ENCODE measurements at places on chromosomes 5 and 9.

DNA sequence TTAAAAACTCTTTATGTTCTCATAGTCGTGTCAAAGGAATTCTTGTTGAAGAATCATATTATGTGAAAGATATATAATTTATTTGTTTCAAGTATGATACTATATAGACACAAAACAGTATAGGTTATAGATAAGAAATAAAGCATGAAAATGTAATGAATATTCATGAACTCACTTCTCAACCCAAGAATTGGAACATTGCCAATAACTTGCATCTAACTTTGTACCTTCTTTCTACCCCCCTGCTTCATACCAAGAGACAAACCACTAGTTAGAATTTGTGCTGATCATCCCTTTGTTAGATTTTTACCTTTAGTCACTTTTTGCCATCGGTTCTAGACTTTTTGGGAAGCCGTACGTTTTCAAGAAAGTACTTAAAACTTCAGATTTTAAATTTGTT lies 32.6 kb downstream of the HSD17B4 start:
- DNase-seq: no peak

DNA sequence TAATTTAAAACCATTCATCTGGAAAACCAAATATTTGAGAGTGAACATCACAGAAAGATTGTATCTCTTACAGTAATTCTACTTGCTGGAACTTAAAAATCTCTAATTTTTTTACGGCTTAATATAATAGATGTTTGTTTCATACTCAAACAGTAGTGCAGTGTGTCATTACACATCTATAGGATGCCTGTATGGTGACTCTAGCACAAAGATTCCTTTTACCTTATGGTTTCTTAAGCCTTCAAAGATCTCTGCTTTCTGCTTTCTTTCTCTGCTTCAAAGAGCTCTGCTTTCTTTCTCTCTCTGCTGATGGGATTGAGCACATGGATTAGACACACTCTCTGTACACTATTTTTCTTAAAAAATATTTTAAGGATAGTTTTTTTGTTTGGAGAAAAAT lies 374.0 kb upstream of the CDH9 start:
- DNase-seq: no peak

GRCh38 chr5:28809811-28810750 lies 1771.7 kb upstream of the CDH9 start:
- no peak for DNase-seq

DNA sequence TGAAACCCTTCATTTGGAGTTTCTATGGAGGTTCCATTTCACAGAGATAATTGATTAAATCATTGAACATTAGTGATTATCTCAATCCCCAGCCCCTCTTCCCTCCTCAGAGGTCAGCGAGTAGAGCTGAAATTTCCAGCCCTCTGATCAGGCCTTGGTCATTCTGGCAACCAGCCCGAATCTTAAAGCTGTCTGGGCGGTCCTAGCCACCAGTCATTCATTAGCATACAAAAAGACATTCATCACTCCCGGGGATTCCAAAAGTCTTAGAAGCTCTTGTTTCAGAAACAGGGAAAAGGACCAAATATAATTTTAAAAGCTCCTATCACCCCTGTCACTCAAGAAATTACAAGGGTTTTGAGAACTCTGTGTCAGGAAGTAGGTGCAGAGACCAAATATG lies 41.3 kb downstream of the ZNF474 start:
- DNase-seq: no peak

DNA sequence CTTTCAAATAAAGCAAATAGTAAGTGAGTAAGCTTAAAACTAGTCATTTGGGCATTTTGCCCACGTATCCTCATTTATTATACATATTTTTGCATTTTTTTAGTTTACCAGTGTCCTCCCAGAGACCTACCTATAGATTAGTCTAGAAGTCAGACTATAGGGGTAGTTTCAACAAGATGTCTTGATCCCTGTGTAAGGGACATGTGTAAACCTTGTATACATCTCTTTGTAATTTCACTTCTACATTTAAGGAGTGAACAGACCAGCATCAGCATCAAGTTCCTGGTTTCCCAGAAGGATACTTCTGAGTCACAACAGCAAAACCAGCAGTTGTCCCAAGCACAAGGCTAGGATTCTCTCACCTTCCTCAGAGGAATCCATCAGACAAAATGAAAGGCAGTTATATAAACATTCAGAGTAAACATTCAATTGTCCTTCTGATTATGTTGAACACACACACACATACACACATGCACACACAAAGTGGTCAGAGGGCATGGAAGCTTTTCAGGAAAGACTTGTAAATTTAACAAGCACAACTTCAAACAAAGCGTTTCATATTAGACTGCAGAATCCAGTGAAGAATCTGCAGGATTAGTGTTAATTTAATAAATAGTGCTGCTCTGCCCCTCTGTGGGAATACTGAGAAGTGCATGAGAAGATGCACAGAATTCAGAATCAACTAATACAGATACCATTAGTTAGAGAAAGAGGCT lies 55.4 kb downstream of the HINT1 start:
- peak; percentile 16 for DNase-seq

DNA sequence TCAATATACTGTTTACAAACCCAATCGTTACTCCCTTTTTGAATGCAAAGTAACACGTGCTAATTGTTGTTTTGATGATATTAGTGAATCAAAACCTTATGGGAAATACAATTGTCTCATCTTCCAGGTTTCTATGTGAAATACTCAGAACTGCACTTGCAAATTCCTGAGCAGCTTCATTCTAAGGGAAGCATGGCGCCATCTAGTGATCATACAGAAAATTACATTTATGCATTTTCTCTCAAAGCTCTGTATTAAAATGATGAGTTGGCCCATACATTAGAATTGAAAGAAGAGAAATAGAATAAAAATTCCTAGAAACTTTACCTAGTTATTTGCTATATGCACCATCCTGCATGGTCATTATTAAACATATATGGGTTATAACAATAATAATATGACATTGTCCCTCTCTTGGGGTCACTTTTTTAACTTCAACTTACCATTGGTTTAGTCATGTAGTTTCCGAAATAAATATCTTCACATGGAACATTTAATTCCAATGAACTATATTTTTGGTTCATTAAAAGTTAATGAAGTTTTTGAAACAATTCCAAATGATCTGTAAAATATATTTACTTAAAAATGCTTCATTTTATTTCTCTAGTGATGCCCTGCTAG lies 220.0 kb downstream of the PDE4D start:
- DNase-seq: no peak

DNA sequence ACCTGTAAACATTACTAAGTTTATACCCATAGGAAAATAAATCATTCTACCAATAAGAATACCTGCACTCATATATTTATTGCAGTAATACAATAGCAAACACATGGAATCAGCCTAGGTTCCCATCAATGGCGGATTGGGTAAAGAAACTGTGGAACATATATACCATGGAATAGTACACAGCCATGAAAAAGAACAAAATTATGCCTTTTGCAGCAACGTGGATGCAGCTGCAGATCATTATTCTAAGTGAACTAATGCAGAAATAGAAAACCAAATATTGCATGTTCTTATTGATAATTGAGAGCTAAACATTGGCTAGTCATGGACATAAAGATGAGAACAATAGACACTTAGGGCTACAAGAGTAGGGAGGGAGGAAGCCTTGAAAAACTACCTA lies 667.4 kb upstream of the WWC1 start:
- DNase-seq: no peak

DNA sequence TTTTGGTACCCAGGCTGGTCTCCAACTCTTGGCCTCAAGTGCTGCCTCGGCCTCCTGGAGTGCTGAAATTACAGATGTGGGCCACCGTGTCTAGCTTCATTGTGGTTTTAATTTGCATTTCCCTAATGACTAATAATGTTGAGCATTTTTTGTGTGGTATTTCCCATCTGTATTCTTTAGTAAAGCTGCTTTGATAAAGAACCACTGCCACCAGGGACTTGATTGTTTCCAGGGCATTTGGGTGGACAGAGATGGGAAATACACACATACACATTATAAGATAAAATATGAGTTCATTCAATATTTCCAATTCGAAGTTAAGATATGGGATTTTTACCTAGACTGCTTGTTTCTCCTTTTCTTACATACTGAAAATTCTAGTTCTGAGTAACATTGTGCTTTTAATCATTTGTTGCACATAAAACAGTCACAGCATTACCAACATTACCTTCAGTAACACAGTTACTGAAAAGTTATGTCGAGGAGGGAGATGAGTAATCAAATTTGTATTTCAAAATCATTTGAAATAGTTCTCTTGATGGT lies 28.9 kb downstream of the HABP4 start:
- no peak for DNase-seq

DNA sequence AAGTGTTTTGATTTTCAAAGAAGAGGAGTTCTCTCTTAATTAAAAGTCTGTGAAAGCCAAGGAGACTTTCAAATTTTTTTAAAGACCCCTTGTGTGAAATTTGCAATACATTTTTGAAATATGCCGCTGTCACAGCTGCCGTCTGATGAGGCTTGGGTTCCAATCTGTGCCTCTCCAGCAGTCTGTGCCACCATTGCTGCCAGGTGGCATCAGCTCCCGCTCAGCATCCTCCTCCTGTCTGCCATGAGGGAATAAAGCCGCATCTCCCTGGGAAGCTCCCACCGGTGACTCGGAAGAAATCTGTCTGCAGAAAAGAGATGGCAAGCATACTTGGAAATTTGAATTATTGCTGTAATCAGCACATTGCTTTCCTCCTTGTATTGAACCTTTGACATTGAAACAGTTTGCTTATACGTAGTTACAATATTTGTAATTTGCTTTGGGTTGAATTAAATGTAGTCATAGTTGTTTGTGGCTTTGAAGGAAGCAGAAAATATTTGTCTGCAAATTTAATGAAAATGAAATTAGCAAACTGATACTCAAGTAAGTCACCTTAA lies 145.7 kb upstream of the SNX2 start:
- DNase-seq: no peak

GRCh38 chr5:125201446-125202052 lies 455.1 kb upstream of the ZNF608 start:
- DNase-seq: no peak

DNA sequence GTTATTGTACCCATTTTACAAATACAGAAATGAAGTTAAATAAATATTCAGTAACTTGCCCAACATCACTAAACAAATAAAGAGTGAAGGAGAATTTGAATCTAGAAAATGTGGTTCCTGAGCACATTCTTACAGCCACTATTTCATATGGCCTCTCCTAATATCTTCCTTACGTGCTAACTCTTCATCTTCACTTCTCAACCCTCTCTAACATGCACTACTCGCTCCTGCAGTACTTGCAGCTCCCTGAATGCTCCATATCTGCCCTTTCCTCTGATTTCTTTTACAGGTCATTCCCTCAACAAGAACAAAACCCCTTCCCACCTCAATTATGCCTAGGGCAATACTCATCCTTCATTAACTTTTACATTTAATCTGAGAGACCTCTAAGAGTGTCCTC lies 711.5 kb downstream of the CETN3 start:
- no peak for DNase-seq

GRCh38 chr9:80874276-80874675 lies 815.1 kb downstream of the TLE1 start:
- no peak for DNase-seq

- DNase-seq: peak; percentile 80
Measured at GRCh38 chr9:137077010-137077747, at the start of gene UAP1L1. Gene UAP1L1, plus strand, starts transcription at chr9:137077517. Its CDS starts 16 bp downstream, at chr9:137077533.
